ENCODE measurements at places on chromosomes 16 and 17. TPM values are rescaled to one million over a fixed set of nuclear protein-coding genes. Genes with fewer than 3 reads are reported as not detected.

GRCh38 chr17:65008882-65009281 lies 47.7 kb downstream of the GNA13 start:
- no peak for DNase-seq

DNA sequence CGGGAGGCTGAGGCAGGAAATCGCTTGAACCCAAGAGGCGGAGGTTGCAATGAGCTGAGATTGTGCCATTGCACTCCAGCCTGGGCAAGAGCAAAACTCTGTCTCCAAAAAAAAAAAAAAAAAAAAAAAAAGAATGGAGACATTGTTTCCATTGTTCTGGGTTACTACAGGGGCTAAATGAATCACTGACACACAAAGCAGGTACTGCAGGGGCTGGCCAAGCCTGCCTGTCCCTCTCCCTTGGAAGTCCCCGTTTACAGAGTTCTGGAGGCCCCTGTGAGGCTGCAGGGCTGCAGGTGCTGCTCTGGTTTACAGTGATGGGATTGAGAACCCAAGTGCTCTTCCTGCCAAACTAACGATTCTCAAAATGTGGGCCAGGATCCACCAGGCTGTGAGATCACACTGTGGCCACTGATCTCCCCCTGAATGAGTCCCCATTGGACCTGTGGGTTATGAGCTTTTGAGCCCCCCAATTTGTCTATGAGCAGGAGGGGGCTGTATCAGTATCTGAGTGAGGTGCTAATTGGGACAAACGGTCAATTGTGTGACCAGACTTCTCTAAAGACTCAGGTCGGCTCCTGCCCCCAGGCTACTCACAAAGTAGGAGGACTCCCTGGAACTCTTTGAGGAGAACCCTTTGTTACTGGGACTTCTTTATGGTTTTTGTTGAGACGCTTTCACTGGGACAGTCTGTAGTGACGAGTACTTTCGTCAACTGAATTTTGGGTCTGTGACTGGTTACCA lies 39.0 kb downstream of the DNAH17 start:
- DNase-seq = no peak

GRCh38 chr17:49996121-49996494 lies 1.1 kb upstream of the DLX3 start:
- no peak for DNase-seq

- DNase-seq = no peak
Measured at GRCh38 chr16:12414281-12414680, 389.4 kb downstream of the CPPED1 start.

GRCh38 chr16:79932572-79932971 lies 332.0 kb upstream of the MAF start:
- DNase-seq = no peak

DNA sequence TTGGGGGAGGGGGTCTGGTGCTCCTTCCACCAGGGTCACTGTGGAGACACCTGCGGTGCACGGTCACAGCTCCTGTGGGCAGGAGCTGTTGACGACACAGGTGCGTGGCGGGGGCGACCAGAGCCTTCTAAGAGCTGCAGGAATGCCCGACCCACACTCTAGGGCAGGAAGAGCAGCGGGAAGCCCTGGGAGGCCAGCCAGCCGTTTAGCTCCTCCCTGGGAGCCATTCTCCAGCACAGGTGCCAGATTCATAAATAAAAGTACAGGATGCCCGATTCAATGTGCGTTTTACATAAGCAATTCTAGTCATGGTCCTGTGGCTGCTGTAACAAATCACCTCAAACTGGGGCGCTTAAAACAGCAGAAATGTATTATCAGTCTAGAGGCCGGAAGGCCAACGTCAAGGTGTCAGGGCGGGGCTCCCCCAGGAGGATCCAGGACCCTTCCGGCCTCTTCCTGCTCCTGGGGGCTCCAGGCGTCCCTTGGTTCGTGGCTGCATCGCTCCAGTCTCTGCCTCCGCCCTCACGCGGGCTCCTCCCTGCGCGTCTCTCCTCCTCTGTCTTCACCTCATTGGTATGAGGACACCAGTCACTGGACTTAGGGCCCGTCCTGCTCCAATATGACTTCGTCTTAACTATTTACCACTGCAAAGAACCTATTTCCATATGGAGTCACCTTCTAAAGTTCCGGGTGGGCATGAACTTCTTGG lies 155.4 kb downstream of the FOXL1 start:
- DNase-seq = no peak

DNA sequence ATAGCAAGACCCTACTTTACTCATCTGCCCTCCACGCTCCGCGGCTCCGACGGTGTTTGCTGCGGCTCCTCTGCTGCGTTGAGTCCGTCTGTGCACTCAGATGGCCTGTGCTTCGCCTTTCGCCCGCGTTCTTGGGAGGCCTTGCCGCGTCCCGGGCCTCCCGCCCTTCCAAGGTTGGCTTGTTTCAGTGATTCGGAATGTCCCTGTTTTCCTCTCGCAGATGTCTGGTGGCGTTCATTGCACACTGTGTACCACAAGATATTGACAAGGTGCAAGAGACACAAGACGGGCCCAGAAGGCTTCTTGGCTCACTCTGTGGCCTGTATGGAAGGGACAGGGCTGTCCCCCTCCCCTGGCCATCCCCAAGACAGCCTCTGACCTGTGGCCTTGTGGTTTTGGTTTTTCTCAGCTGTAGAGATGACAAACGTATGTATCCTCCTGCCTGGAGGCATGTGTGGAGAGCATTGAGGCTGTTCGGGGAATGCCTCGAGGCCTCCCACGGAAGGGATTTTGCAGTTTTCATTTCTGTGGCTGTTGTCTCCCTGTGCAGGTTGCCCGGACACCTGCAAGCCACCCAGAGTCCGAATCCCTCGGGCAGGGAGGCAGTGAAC lies 15.4 kb downstream of the MGRN1 start:
- no peak for DNase-seq

DNA sequence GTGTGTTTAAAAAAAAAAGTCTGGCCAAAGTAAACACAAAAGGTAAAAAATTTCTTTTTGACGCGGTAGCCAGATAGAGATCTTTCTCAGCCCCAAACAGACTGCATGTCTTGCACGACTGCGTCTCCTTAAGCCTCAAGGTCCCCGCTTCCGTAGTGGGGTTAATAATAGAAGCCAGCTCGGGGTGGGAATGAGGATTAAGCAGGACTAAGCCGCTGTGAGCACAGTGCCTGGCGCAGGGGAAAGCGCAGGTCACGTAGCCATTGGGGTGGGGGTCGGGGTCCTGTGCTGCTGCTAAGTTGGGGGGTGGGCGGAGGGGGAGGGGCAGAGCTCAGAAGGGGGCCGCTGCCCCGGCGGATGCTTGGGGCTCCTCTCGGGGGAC lies 521 bp downstream of the GGA2 start:
- no peak for DNase-seq

DNA sequence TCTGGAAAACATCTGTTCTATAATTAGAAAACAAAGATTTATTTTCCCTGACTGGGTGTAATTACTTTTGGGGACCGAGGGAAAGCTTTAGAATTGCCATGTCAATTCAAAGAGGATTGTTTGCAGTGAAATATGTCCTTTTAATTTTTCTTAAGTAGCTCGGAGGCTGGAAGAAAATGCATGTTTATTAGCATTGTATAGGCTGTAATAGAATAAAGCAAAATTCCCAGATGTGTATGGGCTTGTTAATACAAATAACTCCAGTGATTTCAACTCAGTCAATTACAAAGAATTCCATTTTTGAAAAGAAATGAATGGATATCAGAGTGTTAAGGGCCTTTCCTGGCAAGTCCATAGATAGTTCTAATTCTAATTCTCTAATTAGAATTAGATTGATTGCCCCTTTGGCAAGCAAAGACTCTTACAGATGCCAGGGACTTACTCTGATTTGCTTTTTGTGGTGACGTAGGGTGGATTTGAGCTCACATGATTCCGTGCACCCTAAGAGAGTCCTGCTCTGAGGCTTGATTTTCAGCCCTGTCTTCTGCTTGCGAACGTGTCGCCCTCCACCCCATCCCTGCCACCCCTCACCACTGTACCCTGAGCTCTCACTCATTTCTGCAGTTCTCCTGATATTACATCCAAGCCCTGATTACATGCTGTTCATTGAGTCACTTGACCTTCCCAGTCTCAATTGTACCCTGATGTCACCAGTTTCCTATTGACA lies 70.0 kb upstream of the FAM20A start:
- DNase-seq = no peak

The KREMEN2 gene
- not detected for total RNA-seq

The C16orf86 gene
- 1.9 TPM for total RNA-seq

The TSPAN10 gene
- total RNA-seq = not detected

The VASN gene
- total RNA-seq = 0.33 TPM

The CLEC19A gene
- total RNA-seq = not detected

The HOXB1 gene
- total RNA-seq = not detected

The CACNG5 gene
- not detected for total RNA-seq
